ENCODE measurements at places on chromosomes 7 and 10. TPM values are rescaled to one million over a fixed set of nuclear protein-coding genes. Genes with fewer than 3 reads are reported as not detected.

GRCh38 chr10:30974355-30974754 is 57.3 kb downstream of the ZNF438 start:
- H3K36me3 ChIP-seq, result no peaks in the 10 kb centered on the region
- H3K4me1 ChIP-seq, result peaks cover 5% of the 10 kb centered on the region
- H3K4me3 ChIP-seq, result no peak overlapping the region
- H3K27ac ChIP-seq, result no peak overlapping the region
- no peak for DNase-seq

DNA sequence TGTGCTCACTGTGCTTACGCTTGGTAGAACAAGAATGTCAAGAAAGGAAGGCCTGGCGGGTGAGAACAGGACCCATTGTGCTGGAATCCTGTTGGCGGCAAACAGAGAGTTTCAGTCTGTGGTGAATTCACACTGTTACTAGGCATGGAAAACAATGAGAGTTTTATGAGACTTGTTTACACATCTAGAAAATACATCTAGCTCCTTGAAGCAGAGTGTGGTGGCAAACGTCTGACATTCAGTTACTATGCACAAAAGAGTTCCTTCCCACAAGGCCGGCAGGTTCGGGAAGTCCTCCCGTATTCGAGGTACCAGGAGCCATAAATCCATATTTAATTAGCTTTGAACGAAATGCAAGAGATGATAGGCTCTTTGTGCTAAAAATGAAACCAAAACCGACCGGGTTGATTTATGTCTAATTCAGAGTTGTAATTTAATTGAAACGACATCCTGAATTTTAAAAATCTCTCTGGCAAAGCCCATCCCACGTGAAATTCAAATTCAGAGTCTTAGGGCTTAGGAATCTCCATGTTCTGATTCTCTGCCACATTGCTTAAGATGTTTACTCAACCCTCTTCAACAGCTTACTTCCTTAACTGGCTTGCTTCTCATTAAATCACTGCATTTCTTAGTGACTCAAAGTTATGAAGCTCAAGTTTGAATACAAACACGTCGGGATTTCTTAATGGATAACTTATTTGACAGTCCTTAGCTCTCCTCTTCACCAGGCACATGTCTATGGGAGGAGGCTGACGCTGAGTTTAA is 299.9 kb upstream of the PITRM1 start:
- H3K4me1 ChIP-seq, result peaks cover 33% of the 10 kb centered on the region
- peaks cover 7% of the 10 kb centered on the region for H3K27me3 ChIP-seq
- no peak for DNase-seq
- peak overlapping the region; percentile 59 for H3K4me3 ChIP-seq
- H3K36me3 ChIP-seq, result no peaks in the 10 kb centered on the region
- H3K27ac ChIP-seq, result peak overlapping the region; percentile 19

- no peaks in the 10 kb centered on the region for H3K36me3 ChIP-seq
- no peaks in the 10 kb centered on the region for H3K27me3 ChIP-seq
- H3K4me1 ChIP-seq, result no peaks in the 10 kb centered on the region
- H3K27ac ChIP-seq, result no peak overlapping the region
- no peak for DNase-seq
- H3K4me3 ChIP-seq, result no peak overlapping the region
These were observed 878.9 kb downstream of the TYW1 start for GRCh38 chr7:67875558-67875957.

DNA sequence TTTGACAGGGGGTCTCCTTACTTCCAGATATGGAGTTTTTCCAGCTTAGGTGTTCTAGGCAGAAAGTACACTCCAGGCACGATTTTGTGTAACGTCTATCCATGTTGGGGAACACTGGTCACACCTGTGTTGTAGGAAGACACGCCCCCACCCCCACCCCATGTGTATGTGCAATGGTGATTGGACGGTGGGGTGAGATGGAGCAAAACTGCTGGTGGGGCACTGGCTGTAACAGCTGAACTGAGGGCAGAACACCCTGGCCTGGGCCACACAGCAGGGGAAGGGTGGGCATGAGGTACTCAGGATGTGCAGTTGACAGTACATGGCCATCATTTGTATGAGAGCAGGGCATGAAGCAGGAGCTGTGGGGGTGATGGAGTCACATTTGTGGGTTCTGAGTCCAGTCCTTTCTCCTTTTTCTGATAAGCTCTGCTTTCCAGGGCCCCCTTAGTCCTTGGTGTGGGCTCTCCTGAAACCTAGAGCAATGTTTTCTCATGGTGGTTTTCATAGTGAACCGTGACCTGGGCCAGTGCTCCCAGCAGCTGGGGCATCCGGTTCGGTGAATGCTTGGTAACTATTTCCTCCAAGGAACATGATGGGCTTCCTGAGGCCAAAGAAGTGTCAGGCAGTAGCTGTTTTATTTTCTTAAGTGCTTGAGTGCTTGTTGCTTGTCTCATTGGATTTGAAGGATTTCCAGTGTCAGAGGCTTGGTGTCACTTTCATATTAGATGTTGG is 63.4 kb upstream of the AQP1 start:
- no peak overlapping the region for H3K4me3 ChIP-seq
- no peak for DNase-seq
- H3K36me3 ChIP-seq, result no peaks in the 10 kb centered on the region
- no peaks in the 10 kb centered on the region for H3K27me3 ChIP-seq
- no peak overlapping the region for H3K27ac ChIP-seq

DNA sequence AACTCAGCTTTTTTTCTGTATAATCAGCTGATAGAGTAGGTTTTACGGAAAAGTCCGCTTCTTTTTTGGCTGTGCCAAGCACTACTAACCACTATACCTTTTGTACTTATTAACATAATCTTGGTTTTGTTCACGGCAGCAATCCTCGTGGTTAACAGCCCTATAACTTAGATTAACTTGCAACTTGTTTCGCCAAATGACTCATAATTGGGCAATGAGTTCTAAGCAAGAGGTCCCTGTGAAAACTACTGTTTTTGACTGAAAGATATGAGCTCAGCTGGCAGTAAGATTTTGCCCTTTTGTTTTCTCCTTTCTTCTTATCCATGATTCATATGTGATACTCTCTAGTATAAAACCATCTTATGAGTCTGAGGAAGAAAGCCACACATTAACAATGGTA is 345.0 kb upstream of the PCDH15 start:
- no peaks in the 10 kb centered on the region for H3K36me3 ChIP-seq
- no peak for DNase-seq
- no peaks in the 10 kb centered on the region for H3K27me3 ChIP-seq
- H3K4me3 ChIP-seq, result no peak overlapping the region

DNA sequence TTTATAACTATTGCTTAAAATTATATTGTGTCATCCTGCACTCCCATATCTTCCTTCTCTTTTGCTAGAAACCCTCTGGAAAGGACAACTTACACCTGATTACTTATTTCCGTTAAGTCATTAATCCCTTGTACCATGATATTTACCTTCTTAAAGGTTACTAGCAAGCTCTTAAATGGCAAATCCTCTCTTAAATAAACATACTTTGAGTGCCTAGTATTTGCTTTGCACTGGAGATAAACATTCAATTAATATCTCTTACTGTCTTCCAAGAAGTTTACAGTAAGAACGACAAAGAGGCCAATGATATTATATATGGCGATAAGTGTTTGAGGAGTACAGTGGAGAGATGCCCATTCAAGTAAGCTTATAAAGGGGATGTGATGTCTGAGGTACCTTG is 278.3 kb downstream of the HGF start:
- DNase-seq, result no peak
- no peak overlapping the region for H3K4me3 ChIP-seq
- no peak overlapping the region for H3K27ac ChIP-seq
- H3K27me3 ChIP-seq, result peaks cover 1% of the 10 kb centered on the region

GRCh38 chr7:37323966-37324365 is 124.7 kb downstream of the ELMO1 start:
- peaks cover 28% of the 10 kb centered on the region for H3K36me3 ChIP-seq
- no peak for DNase-seq
- H3K4me1 ChIP-seq, result peaks cover 21% of the 10 kb centered on the region
- H3K27ac ChIP-seq, result no peak overlapping the region

GRCh38 chr7:43905956-43906330 is 453 bp downstream of the URGCP start:
- DNase-seq, result peak; percentile 36
- peak overlapping the region; percentile 90 for H3K4me3 ChIP-seq
- H3K36me3 ChIP-seq, result peaks cover 3% of the 10 kb centered on the region
- no peaks in the 10 kb centered on the region for H3K27me3 ChIP-seq

- peaks cover 78% of the 10 kb centered on the region for H3K4me1 ChIP-seq
- peaks cover 2% of the 10 kb centered on the region for H3K36me3 ChIP-seq
- H3K4me3 ChIP-seq, result no peak overlapping the region
- no peak for DNase-seq
- H3K27me3 ChIP-seq, result no peaks in the 10 kb centered on the region
These were observed 88.7 kb downstream of the FAM53B start for GRCh38 chr10:124655191-124656112.

GSTO2 gene
- total RNA-seq, result 2.7 TPM
